GM23338 (cell line): ENCODE measurements at places on chromosomes 12 and 14. TPM values are rescaled to one million over a fixed set of nuclear protein-coding genes. Genes with fewer than 3 reads are reported as not detected.

- peak; percentile 86 for DNase-seq
Measured at GRCh38 chr14:64764641-64765520, 60.7 kb downstream of the PLEKHG3 start.

NPFF gene
- 0.69 TPM in 1 of 2 replicates, not detected in the other for total RNA-seq

DNA sequence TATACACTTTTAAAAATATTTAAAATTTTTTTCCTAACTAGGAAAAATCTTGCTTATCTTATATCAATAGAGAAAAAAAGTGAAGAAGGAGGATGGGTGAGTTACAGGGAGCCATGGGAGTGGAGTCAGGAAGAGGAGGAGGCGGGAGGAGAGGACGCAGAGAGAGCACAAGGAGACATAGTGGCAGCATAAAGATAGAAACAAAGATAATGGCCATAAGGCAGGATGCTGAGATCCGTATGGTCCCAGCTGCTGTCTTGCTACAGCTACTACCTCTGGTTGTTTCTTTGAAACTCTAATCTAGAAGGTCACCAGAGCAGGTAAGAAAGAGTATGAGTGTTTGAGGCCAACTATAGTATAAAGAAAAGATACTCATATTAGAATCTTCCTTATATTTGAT lies 2.6 kb upstream of the SOX5 start:
- DNase-seq, result no peak

SOAT2 gene
- not detected in 2 replicates for total RNA-seq

GRCh38 chr12:20398686-20399085 lies 30.3 kb downstream of the PDE3A start:
- DNase-seq, result no peak

DNA sequence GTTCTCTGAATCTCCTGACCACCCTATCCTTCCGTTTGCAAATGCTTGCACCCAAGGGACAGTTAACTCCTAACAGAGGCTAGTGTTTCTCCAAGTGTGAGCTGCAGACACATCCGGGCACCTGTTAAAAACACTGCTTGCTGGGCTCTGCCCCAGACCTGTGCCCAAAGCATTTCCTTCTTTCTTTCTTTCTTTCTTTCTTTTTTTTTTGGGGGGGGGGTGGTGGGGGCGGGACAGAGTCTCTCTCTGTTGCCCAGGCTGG lies 42.5 kb downstream of the SPRING1 start:
- DNase-seq, result no peak

NAV3 gene
- 10.5 and 12.0 TPM in 2 replicates for total RNA-seq

- DNase-seq, result peak; percentile 64
Measured at GRCh38 chr12:5441497-5442236, 9.8 kb downstream of the NTF3 start.
